Upper lobe of left lung (tissue), 6 donors: ENCODE measurements at places on chromosomes 16 and 17.

DNA sequence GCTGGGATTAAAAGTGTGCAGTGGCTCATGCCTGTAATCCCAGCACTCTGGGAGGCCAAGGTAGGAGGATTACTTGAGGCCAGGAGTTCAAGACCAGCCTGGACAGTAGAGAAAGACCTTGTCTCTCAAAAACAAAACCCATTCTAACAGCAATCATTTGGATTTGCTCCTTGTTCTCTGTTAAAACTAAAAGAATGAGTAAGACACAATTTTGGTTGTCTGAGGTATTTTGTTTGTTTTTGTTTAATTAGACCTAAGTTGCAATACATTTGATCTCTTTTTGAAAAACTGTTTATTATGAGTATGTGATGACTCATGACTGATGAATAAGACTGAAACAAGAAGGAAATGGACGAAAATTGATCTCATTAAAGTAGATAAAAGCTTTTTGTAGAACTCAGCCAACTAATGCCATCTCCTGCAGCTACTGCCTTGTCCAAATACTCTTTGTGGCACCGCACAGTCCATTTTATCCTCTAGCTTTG lies 29.0 kb downstream of the GLG1 start:
- no peak for DNase-seq

DNA sequence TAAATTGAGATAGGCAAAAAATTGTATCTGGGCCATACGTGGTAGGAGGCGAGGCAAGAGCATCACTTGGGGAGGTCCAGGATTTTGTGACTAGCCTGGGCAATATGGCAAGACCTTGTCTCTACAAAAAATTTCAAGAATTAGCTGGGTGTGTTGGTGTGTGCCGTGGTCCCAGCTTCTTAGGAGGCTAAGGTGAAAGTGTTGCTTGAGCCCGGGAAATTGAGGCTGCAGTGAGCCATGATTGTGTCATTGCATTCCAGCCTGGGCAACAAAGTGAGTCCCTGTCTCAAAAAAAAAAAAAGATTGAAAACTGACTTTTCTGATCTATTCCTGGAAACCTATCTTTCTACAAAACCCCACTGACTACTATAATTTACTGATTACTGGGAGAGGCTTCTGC lies 26.7 kb downstream of the CDK12 start:
- no peak for DNase-seq

- DNase-seq, result no peak
Observed at GRCh38 chr16:83472776-83473501, 334.8 kb upstream of the HSBP1 start.

DNA sequence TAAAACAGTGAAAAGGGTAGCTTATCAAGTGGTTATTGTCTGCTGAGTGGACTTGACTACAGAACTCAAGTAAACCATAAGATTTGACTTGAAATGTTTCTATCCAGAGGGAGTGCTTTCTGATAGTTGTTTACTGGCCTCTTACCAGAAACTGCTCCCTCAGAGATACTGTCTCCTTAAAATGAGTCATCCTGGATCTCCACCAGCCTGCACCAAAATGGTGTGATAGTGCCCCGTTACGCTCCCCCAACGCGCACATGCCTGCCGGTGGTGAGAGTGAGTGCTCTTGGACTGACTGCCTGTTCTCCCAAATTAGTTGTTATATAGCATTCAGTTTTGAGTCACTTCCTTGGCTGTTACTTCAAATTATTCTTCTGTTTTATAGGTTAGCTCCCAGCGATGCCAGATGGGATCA lies 22.9 kb downstream of the PRCD start:
- no peak for DNase-seq

DNA sequence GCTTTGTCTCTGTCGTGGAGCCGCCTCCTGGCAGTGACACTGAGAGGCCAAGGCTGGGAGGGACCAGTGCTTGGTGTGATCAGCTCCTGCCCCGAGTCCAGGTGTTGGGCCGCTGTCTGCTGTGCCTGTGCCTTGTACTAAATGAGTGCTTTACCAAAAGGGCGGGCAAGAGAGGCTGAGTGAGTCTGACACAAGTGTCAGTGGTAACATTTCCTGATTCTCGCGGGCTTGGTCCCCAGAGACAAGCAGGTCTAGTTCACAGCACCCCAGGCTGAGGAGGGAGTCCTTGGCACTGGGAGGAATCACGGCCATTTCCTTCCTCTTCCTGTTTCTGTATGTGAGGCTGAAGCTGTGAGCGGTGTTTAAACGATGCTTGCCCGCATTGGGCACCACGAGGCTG lies 30.2 kb downstream of the PLD6 start:
- DNase-seq, result no peak
